ENCODE measurements at places on chromosomes 7 and 10.

DNA sequence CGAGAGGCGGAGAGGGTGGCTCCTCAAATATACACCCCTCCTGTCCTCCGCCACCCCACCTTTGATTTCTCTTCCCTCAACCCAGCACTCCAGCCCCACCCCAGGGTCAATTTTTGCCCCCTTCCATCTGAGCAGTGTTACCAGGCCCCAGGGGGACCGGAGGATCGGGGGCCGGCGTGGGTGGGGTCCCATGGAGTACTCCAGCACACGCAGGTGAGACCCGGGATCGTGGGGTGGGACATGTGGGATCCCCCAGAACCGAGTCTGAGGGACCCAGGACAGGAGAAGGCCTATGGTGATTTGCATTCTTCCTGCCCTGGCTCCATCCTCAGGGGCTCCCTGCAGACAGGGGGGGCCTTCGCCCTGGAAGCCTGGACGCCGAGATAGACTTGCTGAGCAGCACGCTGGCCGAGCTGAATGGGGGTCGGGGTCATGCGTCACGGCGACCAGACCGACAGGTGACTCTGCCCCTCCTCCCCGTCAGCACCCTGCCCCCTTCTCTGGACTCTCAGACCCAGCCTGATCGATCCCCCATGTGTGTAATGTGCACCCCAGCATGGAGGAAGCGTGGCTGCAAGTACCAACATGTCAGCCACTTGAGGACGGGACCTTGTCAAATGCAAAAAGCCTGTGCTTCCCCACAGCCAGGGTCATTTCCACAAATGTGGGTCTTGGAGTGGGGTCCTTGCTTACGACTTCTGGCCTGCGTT is 744 bp downstream of the TRIP6 start:
- DNase-seq: no peak

DNA sequence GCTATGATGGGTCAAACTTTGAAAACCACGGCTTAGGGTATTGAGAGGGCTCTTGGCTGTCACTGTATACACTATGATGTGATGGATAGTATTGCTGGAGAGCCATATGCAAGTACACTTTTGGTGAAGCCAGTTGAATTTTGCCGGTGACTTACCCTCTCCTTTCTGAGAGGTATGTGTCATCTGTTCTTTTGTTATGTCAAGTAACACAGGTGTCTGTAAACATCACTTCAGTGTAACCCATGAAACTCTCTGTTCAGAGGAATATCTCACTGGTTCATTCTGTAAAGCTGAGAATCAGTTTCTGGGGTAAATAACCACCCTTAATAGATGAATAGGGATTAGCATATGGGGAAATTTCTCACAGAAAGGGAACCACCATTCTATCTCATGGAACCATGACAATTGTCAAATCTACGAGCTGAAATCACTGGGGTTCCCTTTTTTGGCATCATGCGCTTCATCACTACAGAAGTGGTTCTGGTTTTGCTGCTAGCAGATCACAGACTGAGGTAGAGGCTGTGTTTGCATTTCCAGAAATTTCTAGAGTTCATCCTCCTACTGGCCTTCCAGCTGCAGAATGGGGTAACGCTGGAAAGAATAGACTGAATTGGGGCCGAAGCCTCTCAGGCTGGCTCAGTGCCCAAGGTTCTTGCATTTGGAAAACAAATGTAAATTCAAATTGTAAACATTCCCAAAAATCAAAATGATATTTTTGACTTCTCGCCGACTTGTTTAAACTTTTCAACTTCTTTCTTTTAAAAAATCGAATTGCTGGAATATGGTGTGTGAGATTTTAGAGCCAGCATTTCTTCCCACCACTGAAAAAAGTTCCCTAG is 83.3 kb upstream of the CREB5 start:
- no peak for DNase-seq

DNA sequence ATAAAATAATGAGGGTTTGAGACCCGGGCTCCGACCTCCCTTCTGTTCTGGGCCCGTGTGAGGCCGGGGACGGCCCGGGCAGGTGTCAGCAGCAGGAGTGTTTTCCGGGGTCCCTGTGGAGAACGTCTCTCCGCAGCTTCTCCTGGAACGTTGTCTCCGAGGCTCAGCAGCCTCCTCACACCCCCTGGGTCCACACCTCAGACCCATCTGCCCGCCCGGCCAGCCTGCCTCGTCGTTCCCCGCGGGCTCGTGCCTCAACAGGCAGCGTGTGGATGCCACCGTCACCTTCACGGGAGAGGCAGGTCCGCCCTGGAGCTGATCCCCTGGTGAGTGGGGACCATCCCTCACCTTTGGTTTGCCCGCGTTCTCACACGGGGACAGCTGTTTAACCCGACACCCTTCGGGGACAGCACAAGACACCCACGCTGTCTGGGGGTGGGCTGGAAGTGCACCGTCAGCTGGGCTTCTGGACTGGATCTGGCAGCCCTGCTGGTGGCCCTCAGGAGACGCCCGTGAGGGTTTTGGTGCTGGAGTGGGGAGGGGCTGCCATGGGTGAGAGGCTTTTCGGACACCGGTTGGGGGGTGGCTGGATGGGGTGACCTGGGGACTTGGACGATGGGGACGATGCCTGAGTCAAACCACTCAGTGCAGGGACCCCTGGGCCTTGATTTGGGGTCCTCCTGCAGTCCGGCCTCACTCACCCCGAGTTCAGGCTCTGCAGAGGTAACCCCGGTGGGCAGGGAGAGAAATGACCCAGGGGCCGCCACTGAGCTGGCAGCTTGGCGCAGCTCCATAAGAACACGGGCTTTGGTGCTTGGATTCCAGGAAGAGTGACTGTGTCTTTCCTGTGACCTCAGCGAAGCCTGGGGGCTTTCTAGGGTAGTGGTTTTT is 131.7 kb downstream of the DNAJB6 start:
- no peak for DNase-seq

DNA sequence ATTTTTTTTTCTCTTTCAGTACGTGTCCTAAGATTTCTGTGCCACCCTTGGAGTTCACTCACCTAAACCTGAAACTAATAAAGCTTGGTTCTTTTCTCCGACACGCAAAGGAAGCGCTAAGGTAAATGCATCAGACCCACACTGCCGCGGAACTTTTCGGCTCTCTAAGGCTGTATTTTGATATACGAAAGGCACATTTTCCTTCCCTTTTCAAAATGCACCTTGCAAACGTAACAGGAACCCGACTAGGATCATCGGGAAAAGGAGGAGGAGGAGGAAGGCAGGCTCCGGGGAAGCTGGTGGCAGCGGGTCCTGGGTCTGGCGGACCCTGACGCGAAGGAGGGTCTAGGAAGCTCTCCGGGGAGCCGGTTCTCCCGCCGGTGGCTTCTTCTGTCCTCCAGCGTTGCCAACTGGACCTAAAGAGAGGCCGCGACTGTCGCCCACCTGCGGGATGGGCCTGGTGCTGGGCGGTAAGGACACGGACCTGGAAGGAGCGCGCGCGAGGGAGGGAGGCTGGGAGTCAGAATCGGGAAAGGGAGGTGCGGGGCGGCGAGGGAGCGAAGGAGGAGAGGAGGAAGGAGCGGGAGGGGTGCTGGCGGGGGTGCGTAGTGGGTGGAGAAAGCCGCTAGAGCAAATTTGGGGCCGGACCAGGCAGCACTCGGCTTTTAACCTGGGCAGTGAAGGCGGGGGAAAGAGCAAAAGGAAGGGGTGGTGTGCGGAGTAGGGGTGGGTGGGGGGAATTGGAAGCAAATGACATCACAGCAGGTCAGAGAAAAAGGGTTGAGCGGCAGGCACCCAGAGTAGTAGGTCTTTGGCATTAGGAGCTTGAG is at the start of gene CFTR:
CFTR (plus strand) TSS at position 801 of the 830 bp plus-strand sequence. CDS start 70 bp downstream, outside the sequence.
- no peak for DNase-seq
